ENCODE measurements at places on chromosomes 16 and 17.
A peak's percentile ranks its signal among the peaks of the same experiment; 100 is the strongest.

- ATAC-seq: no peak
These were observed 5.6 kb upstream of the CXCL16 start for GRCh38 chr17:4744999-4745969.

GRCh38 chr16:4239020-4239419 is 2.9 kb downstream of the SRL start:
- no peak for ATAC-seq

DNA sequence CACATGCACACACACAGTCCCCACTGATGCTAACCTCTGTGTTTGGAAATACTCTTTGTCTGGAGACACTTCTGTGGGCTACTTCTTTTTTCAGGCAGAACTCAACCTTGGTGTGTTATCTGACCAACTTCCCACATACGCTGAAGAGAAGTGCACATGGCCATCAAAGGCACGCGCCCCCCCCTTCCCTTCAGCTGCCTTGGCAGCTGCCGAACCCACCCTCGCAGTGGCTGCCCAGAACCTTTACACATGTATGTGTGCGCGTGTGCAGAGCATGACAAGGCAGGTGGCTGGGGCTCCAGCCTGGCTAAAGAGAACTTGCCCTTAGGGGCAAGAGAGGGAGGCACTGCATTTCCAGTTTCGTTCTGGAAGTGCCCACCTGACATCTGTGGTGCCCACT is 3.9 kb downstream of the RAPGEFL1 start:
- ATAC-seq: no peak

- ATAC-seq: no peak
These were observed 6.4 kb downstream of the TP53I13 start for GRCh38 chr17:29574732-29575510.

- ATAC-seq: peak; percentile 88
These were observed 21.0 kb downstream of the SOX8 start for GRCh38 chr16:1002399-1003166.

GRCh38 chr16:2824626-2825025 is 5.5 kb upstream of the ZG16B start:
- ATAC-seq: no peak

- ATAC-seq: no peak
These were observed 1.2 kb upstream of the NFATC3 start for GRCh38 chr16:68083861-68084503.

GRCh38 chr17:11006530-11006929 is 168.6 kb upstream of the PIRT start:
- ATAC-seq: no peak

DNA sequence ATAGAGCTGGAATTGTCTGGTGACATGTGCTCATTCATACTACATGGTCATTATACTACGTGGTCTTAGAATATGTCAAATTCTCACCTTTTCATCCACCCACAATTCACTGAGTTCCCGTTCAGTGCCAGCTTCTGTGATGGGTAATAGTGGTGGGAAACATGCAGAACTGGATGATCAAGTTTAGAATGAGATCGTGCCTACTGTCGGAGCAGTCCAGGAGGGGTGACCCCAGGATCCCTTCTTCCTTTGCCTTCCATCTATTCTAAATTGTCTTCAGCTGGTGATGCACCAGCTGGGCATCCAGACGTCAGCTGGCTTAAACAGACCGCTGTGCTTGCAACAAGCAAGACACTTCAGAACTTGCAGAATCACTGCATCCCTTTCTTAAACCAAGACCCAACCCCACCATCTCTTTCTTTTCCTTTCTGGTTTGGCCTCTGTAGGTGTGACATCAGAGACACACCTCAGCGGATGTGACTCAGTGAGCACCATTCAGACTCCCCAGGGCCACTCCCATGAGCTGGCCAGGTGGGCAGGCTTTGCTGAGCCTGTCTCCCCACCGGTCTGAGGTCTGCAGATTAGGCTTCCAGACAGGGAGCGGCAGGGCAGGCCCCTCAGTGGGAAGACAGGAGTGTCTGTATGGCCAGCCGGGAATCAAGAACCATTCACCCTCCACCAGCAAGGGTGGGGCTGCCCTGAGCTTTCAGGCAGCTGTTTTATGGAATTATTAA is 18.1 kb downstream of the C17orf100 start:
- ATAC-seq: peak; percentile 43

- ATAC-seq: no peak
These were observed 65.9 kb downstream of the EMP2 start for GRCh38 chr16:10514369-10515055.

GRCh38 chr17:32141258-32141657 is 1.0 kb upstream of the RHOT1 start:
- no peak for ATAC-seq

GRCh38 chr17:60995680-60996079 is 318.0 kb downstream of the BCAS3 start:
- no peak for ATAC-seq

DNA sequence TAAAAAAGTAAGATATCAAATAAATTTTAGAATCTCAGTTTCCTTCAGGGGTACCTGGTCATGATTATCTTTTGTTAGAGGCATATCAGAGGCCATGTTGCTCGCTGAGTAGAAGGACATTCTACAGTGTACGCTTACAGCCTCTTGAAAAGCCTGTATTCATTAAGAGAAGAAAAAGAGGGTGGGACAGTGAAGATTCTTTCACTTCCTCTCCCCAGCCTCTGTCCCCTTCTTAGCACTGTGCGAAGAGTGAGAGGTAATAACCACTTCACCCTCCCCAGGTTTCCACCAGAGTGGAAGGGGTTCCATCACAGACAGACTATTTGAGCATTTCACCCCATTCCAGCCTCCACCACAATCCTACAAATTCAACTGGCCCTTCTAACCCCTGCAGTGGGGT is 4.8 kb upstream of the LPO start:
- ATAC-seq: no peak

- ATAC-seq: no peak
These were observed 280.6 kb upstream of the SALL1 start for GRCh38 chr16:51431517-51432241.

Measured in activated T-helper 17 cell treated with anti-CD3 and anti-CD28 coated beads, Interleukin-2, amount 50 U/mL, for 72 hours (primary cell).